ENCODE measurements at places on chromosomes 16 and 17.

- no peak for DNase-seq
Observed at GRCh38 chr16:79045191-79045590, 555.3 kb downstream of the MAF start.

GRCh38 chr16:30805056-30805369, 18.0 kb upstream of the ZNF629 start:
- no peak for DNase-seq

DNA sequence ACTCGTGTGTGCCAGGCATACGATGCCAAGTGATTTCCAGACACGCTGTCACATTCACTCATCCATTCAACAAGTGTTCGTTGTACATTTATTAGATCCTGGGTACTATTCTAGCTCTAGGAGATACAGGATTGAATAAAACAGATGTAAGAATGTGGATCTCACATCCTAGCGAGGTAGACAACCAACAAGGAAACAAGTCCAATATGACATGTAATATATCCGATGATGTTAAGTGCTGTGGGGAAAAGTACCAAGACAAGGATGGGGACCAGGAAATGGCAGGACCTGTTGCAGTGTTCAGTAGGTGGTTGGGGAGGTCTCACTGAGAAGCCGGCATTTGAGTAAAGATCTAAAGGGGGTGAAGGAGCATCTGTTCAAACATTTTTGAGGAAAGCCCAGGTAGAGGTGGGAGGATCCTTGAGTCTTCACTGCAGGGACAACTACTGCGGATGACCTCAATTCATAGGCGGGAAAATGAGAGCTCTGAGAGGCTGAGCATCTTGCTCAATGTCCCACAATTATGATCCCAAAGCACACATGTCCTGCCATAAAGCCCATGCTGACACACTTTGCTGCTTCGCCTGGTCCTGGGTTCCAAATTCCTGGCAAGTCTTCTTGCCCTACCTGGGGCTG, 129.4 kb downstream of the ASIC2 start:
- DNase-seq = no peak

DNA sequence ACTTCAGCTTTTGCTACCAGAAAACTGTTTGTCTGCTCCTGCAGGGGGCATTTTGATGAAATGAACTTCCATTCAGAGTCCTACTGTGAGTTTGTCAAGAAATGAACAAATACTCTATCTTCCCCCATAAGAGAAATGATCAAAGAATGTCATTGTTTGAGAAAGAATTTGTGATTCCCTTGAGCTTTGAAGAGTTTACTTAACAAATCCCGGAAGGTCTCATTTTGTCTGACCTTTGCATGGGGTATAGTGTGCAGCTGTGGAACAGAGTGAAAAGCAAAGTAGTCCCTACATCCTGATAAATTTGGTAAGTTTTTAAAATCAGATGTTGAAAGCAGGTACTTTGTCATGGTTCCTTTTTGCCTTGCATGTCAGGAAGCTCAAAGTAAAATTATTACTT, 178.0 kb downstream of the ABCC12 start:
- DNase-seq = no peak

DNA sequence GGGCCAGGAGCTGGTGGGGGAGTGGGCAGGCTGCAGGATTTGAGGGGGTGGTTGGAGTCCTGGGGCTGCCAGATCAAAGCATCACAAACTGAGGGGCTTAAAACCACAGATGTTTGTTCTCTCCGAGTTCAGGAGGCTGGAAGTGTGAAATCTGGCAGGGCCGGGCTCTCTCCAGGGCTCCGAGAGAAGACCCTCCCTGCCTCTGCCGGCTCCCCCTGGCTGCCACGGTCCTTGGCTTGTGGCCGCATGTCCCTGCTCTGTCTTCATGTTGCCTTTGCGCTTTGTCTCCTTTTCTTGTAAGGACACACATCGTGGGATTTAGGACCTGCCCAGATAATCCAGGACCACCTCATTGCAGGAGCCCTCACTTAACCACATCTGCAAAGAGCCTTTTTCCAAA, 139.8 kb upstream of the GSE1 start:
- DNase-seq = no peak

GRCh38 chr16:72664056-72664508, 383.8 kb downstream of the ZFHX3 start:
- no peak for DNase-seq

DNA sequence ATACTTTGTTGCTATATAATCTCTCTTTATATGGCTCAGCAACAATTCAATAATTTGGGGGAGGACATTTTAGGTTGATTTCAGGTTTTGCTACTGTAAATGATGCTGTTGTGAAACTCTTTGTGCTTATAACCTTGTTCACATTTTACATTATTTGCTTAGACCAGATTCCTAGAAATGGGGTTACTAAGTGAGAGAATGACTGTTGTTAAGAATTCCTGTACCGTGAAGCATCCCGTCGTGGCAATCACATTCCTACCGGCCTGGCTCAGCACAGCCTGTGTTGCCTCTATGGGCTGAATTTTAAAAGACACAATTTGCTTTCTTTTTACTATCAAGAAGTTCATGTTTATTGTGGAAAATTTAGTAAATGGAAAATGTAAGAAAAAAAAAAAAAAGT, 31.4 kb downstream of the B9D1 start:
- DNase-seq = no peak

DNA sequence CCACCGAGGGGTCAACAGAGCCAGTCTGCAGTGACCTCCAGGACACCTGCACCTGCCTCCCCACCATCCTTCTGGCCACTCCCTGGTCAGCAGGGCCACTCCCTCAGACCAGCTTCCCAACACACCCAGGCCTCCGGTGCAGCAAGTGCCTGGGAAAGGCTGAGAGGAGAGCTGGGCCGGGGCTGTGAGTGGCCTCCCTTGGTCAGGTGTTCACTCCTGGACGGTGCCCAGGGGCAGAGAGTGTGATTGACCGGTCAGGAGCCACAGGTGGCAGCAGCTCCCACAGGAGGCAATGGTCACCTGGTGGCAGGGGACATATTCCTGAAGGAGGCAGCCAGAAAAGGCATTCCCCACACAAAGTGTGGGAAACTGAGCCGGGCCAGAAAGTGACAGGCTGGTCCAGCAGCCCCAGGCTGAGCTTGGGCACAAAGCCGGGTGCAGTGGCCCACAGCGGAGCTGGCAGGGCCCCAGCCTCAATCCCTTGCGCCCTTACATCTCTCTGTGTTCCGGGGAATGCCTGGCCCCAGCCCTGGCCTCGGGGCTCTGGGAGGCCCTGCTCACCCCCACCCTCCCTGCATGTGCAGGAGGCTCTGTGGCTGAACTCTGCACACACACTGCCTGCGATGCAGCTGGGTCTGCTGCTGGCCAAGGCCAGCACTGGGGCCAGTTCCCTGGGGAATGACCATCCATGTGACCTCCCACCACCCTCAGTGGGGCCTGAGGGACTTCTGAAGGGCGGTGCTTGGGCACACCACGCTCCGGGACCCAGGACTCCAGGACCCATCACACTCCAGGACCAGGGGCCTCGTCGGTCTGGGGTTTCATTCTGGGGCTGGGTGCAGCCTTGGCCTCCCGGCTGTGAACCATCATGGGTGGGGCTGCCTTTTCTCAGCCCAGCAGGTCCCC, 1.2 kb upstream of the C17orf99 start:
- no peak for DNase-seq
